GDM1 (cell line): ENCODE measurements at places on chromosomes 1 and 21.

- peak; percentile 47 for DNase-seq
Observed at GRCh38 chr1:200302192-200302920, 107.5 kb downstream of the ZNF281 start.

DNA sequence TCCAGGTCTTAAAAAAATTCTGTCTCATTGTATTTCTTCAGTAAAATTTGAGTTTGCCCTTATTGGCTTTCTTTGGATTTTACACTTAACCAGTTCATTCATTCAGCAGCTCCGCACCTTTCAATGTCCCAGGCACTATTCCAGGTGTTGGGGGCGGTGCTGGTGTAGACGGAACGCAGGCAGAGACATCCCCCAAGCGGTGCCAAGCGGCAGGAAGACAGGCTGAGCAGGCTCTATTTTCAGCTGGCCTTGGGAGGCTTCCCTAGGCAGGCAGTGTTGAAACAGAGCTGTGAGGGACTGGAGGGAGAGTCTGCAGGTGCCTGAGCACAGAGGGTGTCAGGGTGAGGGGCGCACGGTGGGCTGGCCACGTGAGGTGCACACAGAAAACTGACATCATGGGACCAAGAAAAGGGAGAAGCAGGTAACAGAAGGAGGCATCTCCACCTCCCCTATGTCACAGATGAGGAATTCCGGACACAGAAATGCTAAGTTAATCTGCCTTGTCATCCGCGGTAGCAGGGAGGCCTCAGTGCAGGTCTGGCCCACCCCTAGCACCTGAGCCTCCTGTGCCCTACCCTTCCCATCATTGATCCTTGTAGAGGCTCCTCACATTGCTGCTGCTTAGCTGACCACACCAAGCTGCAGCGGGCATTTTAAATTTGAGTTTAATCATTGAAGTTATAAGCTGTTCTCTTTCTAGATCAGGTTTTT, 40.8 kb downstream of the SLC37A1 start:
- DNase-seq, result no peak

DNA sequence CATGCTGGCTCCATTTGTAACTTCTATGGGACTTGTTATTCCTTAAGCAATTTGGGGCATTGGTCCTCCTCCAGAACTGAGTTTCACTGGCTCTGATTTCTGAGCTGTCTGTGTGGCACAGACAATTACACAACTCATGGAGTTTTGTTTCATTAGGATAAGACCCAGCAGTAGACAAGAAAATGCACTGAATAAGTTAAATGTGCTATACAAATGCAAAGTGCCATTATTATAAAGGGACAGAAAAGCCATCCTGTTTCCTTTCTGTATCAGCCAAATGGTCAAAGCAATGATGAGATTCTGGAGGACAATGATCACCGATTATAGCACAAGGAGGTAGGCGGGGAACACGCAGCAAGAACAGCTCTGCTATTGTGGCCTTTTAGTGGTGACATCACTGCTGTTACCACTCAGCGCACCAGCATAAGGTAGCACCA, 81.9 kb downstream of the CNIH3 start:
- no peak for DNase-seq

DNA sequence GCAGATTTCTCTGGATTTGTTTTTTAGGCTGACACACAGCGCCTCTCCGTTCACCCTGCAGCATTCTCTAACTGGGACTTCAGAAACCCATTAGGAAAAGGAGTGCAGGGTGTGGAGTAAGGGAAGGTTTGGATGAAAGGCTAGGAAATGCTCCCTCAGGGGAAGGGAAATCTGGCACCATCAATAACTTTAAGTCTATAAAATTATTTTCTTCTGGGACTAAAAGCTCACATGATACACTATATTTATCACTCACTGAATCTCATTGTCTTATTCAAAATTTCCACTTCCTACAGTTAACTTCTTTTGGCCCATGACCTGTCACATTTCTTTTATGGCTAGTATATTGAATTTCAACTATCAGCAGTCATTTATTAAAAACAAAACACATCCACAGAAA, 45.8 kb upstream of the HLX start:
- no peak for DNase-seq

- no peak for DNase-seq
Observed at GRCh38 chr1:58784758-58785441, 1.1 kb upstream of the JUN start.
